HFFc6 (cell line): ENCODE measurements at places on chromosomes 16 and 17. TPM values are rescaled to one million over a fixed set of nuclear protein-coding genes. Genes with fewer than 3 reads are reported as not detected.

GRCh38 chr16:10741844-10742243 lies 1.8 kb upstream of the NUBP1 start:
- DNase-seq: no peak
- peaks cover 4% of the 10 kb centered on the region; the same call in 1 of the 2 replicates for H3K36me3 ChIP-seq
- H3K27me3 ChIP-seq: no peaks in the 10 kb centered on the region; the same call in 1 of the 2 replicates
- peaks cover 52% of the 10 kb centered on the region for H3K4me1 ChIP-seq
- no peak overlapping the region for H3K4me3 ChIP-seq

DNA sequence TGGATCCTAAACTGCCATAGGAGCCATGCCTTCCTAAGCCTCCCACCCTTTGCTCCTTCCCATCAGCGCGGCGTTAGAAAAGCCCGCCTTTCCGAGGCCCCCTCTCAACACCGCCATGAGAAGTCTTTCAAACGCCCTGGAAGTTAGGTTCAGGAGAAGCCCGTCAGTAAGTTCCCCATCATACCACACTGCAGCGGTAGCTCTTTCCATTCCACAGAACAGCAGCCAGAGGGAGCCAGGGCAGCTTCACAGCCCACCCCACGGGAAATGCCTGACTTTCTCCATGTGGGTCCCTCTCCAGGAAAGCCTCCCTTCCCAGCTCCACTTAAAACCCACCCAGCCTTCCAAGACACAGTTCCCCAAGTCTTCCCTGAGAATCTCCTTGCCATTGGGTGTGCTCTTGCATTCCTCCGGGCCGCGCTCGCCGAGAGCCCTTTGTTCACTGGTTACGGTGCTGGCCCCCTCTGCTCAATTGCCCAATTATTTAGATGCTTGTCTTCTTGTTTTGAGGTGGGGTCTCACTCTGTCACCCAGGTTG lies 28.7 kb downstream of the KIAA0513 start:
- peaks cover 18% of the 10 kb centered on the region for H3K4me1 ChIP-seq
- peak overlapping the region; percentile 75 for H3K27ac ChIP-seq
- peak overlapping the region; percentile 87; the same call in 1 of the 2 replicates for H3K4me3 ChIP-seq
- H3K36me3 ChIP-seq: no peaks in the 10 kb centered on the region
- H3K27me3 ChIP-seq: no peaks in the 10 kb centered on the region

Gene PRR29
- not detected in 3 replicates for total RNA-seq

- no peak overlapping the region for H3K27ac ChIP-seq
- DNase-seq: no peak
- H3K36me3 ChIP-seq: no peaks in the 10 kb centered on the region
- H3K4me3 ChIP-seq: no peak overlapping the region
- peaks cover 32% of the 10 kb centered on the region for H3K27me3 ChIP-seq
- 0 out of 2 replicates have a peak, but pooled peaks cover 4% of the 10 kb centered on the region for H3K4me1 ChIP-seq
Measured at GRCh38 chr17:78486946-78487680, 90.1 kb downstream of the DNAH17 start.

Gene STAT5B
- total RNA-seq: 17.7 and 18.4 TPM in 2 replicates

Gene HP
- not detected in 3 replicates for total RNA-seq

- H3K4me1 ChIP-seq: no peaks in the 10 kb centered on the region
- H3K36me3 ChIP-seq: peaks cover 19% of the 10 kb centered on the region; the same call in 1 of the 2 replicates
- no peak overlapping the region for H3K27ac ChIP-seq
- no peak for DNase-seq
Measured at GRCh38 chr17:57340160-57340981, 84.0 kb downstream of the MSI2 start.

DNA sequence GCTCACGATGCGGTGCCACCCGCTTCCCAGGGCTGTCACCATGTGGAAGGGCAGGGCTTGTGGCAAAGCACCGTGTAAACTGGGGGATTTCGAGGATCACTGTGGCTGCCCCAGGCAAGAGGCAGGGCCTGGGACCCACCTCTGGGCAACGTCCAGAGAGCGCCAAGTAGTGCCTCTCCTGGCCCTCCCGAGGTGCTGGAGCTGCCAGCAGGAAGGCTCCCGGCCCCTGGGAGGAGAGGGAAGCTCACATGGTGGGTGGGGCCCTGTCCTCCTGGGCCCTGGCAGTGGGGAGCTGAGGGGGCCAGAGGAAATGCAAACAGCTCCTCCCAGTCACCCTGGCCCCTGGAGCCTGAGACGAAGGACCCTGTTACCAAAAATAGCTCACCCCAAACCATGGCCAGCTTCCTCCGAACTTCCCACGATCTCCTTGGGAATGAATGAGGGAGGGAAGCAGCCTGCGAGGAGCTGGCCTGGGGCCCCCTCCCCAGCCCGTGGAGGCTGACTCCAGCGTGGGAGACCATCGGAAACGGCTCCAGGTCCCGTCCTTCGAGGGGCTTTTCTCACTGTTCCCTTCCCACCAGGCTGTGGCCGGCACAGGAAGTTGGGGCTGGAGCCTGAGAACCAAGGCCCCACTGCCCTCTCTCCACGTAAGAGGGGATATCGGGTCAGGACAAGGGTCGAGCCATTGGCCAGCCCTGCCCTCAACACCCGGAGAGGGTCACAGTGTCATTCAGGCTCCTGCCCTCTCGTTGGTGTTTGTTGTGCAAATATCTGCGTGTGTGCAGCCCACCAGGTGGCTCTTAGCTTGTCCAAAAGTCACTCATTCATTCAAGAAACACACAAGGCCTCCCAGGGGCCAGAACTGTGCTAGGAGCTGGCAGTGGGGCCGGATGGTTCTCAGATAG lies 17.7 kb downstream of the VASN start:
- H3K4me1 ChIP-seq: peaks cover 63% of the 10 kb centered on the region
- H3K27ac ChIP-seq: peak overlapping the region; percentile 64
- H3K27me3 ChIP-seq: peaks cover 29% of the 10 kb centered on the region
- no peaks in the 10 kb centered on the region for H3K36me3 ChIP-seq
- no peak for DNase-seq

Gene CD300LB
- not detected in 3 replicates for total RNA-seq

DNA sequence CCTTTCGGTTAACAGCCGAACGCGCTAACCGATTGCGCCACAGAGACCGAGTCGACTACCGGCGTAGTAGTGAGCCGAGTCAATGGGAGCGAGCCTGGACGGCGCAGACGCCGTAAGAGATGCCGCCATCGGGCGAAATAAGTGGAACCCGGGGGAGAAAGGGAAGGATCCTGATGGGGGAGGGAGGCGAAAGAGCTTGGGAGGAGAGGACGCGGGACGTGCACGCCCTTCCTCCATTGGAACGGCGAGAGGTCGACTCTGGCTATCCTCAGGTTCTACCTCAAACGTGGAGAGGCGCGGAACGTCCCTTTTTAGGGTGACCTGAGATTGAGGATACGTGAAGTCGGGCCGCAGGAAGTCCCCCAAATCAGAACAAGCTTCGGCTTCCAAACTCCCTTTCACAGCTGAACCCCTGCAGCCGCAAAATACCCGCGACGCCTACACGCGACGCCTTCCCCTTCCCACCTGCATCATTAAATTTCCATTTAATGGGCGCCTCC lies 683 bp upstream of the PSMB3 start:
- H3K27ac ChIP-seq: peak overlapping the region; percentile 90
- peaks cover 31% of the 10 kb centered on the region for H3K4me1 ChIP-seq
- H3K27me3 ChIP-seq: peaks cover 5% of the 10 kb centered on the region
- peaks cover 15% of the 10 kb centered on the region for H3K36me3 ChIP-seq
- DNase-seq: peak; percentile 67

- H3K4me1 ChIP-seq: no peaks in the 10 kb centered on the region
- H3K27ac ChIP-seq: no peak overlapping the region
- peaks cover 72% of the 10 kb centered on the region for H3K27me3 ChIP-seq
- H3K36me3 ChIP-seq: no peaks in the 10 kb centered on the region
Measured at GRCh38 chr17:48543107-48543853, 1.6 kb downstream of the HOXB2 start.

GRCh38 chr16:26976873-26977272 lies 89.9 kb upstream of the C16orf82 start:
- DNase-seq: no peak
- H3K27me3 ChIP-seq: peaks cover 12% of the 10 kb centered on the region
- no peaks in the 10 kb centered on the region for H3K36me3 ChIP-seq
- peaks cover 23% of the 10 kb centered on the region for H3K4me1 ChIP-seq
- no peak overlapping the region for H3K27ac ChIP-seq

DNA sequence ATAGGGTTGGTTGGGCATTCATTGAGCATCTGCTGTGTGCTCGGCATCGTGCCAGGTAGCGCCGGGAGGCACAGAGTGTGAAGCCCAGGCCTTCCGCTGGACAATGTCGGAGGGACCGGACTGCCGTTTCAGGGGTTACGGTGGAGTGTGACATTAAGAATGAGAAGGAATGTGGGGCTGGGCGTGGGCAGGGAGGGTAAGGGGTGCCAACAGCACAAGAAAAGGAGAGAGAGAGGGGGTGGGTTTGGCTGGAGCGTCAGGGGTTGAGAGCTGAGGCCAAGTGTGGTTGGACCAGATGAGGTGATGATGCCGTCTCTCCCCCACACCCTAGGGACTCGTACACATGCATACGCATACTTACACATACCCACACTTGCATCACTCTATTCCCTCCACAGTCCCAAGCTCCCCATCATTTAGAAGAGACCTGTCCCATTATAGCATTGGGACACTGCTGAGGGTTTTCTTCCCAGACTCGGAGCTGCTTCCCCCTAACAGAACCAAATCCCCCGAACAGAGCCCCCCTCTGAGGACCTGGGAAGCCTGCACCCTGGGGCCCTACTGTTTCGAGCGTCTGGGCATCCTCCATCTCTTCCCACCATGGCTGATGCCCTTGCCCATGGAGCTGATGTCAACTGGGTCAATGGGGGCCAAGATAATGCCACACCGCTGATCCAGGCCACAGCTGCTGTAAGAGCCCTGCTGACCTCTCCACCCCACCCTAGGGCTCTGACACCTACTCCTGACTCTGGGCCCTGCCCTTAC lies 3.3 kb upstream of the KCTD11 start:
- H3K27me3 ChIP-seq: peaks cover 7% of the 10 kb centered on the region
- no peak overlapping the region for H3K4me3 ChIP-seq
- no peak for DNase-seq
- H3K36me3 ChIP-seq: no peaks in the 10 kb centered on the region

GRCh38 chr16:81521141-81521626 lies 76.6 kb downstream of the CMIP start:
- no peak overlapping the region for H3K27ac ChIP-seq
- H3K36me3 ChIP-seq: peaks cover 17% of the 10 kb centered on the region
- H3K4me3 ChIP-seq: no peak overlapping the region
- H3K4me1 ChIP-seq: peaks cover 75% of the 10 kb centered on the region
- DNase-seq: no peak
- no peaks in the 10 kb centered on the region for H3K27me3 ChIP-seq

GRCh38 chr17:72455562-72455961 lies 334.7 kb downstream of the SOX9 start:
- 0 out of 2 replicates have a peak, but pooled peaks cover 2% of the 10 kb centered on the region for H3K36me3 ChIP-seq
- H3K27ac ChIP-seq: peak overlapping the region; percentile 52; the same call in 1 of the 2 replicates
- no peak overlapping the region for H3K4me3 ChIP-seq
- no peak for DNase-seq
- peaks cover 31% of the 10 kb centered on the region for H3K4me1 ChIP-seq
- H3K27me3 ChIP-seq: peaks cover 1% of the 10 kb centered on the region
